ENCODE measurements at places on chromosomes 12 and 14. TPM values are rescaled to one million over a fixed set of nuclear protein-coding genes. Genes with fewer than 3 reads are reported as not detected.

DNA sequence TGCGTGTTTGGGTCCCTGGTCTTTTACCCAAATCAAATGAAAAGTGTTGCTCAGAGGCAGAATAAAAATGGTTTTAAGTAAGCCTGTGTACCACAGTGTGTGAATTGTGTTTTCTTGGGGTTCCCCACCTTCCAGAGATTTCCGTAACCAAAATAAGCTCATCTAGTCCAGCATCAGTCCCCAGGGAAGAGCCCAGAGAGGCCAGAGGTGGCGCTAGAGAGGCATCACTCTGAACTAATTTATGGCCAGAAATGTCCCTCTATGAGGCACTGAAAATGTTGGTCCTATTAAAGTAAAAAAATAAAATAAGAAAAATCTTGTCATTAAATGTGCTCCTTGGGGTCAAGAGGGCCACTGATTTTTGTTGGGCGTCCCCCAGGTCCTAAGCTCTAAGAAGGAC is 24.9 kb upstream of the PRKAB1 start:
- no peaks in the 10 kb centered on the region for H3K4me1 ChIP-seq
- no peaks in the 10 kb centered on the region for H3K36me3 ChIP-seq
- no peak for DNase-seq
- H3K27ac ChIP-seq: no peak overlapping the region
- no peak overlapping the region for H3K4me3 ChIP-seq

DNA sequence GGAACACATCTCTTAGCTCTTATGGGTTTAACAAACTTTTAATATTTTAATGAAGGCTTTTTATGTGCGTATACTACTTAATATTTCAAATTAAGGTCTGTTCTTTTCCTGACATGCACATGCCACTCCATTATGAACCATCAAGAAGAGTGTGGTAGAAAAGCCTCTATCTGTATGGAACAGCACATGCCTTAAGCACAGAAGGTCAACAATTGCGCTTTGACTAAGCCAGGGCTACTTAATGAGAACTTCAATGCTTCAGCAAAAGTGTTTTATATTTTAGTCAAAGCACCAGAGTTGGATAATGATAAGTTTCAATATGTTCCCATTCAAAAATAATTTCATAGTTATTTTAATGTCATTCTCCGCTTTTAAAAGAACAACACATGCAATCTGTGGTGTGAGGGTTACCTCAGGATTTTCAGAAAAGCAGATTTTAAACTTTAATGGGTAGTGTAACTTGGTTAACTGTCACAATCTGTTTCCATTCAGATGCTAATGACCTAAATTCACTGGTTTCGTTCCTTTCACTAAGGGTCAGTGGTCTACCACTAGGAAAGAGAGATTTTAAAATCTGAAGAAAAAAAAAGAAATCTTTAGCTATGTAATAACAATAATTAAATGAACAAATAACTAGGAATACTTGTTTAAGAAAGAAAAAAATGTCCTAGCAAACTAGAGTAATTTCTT is 193.4 kb upstream of the NOVA1 start:
- no peak overlapping the region for H3K27ac ChIP-seq
- no peak overlapping the region for H3K4me3 ChIP-seq
- H3K4me1 ChIP-seq: no peaks in the 10 kb centered on the region
- no peaks in the 10 kb centered on the region for H3K36me3 ChIP-seq
- no peaks in the 10 kb centered on the region for H3K27me3 ChIP-seq

Gene VSX2
- not detected for total RNA-seq

Gene POTEM
- not detected for total RNA-seq

- DNase-seq: no peak
- no peak overlapping the region for H3K27ac ChIP-seq
- no peaks in the 10 kb centered on the region for H3K4me1 ChIP-seq
- H3K4me3 ChIP-seq: no peak overlapping the region
Observed at GRCh38 chr14:100490252-100490651, 97.0 kb downstream of the BEGAIN start.

- DNase-seq: no peak
- no peaks in the 10 kb centered on the region for H3K27me3 ChIP-seq
- no peaks in the 10 kb centered on the region for H3K36me3 ChIP-seq
Observed at GRCh38 chr14:89933002-89933401, 21.5 kb downstream of the EFCAB11 start.
